Naive thymus-derived CD8-positive, alpha-beta T cell (primary cell): ENCODE measurements at places on chromosomes 11 and 22. TPM values are rescaled to one million over a fixed set of nuclear protein-coding genes. Genes with fewer than 3 reads are reported as not detected.

The SHISA8 gene
- polyA plus RNA-seq: not detected

DNA sequence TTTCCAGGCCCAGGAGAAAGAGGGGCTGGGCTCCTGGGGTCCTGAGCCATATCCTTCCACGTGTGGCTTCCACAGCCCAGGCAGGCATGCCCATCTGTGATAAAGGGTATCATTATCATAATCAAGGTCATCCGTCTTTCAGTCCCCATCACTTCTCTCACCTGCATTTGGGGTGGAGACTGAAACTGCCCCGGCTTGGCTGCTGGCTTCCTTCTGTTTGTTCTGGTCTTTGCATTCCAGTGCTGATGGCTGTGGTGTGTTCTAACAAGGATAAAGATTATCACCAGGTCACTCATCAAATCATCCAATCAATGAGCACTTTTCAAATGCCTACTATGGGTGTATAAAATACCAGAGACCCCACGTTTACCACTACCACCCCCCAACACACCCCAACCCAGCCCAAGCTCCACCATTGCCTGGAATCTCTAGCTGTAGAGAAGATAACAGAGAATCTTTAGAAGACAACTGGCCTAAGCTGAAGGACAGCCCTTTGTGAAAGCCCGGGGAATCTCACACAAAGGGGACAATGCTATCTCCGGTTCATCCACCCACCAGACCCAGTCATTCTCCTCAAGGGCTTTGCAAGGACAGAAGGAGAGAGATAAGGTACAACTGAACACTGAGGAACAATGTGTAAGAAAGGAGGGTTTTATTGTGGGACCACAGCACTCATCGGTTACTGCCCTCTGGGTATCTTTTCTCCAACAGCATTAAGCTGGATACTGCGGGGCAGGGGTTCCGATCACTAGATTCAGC is 54.9 kb downstream of the AHNAK start:
- H3K4me3 ChIP-seq: no peak overlapping the region
- no peaks in the 10 kb centered on the region for H3K36me3 ChIP-seq
- DNase-seq: no peak
- no peak overlapping the region for H3K27ac ChIP-seq
- H3K4me1 ChIP-seq: peaks cover 3% of the 10 kb centered on the region

The OR10D3 gene
- polyA plus RNA-seq: not detected

The ISX gene
- not detected for polyA plus RNA-seq

DNA sequence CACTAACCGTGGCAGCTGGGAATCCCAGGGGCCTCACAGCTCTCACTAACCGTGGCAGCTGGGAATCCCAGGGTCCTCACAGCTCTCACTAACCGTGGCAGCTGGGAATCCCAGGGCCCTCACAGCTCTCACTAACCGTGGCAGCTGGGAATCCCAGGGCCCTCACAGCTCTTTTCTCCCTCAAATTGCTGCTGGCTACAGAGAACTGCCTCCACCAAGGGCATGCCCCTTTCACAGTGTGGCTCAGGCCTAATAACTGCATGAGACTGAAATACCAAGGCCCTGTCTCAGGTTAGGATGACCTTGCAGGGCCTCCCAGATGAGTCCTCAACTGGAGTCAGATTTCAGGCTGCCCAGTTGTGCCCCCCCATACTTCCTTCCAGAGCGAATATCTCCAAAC is 35.1 kb upstream of the GGTLC2 start:
- no peak overlapping the region for H3K27ac ChIP-seq
- H3K4me3 ChIP-seq: no peak overlapping the region
- DNase-seq: no peak
- no peaks in the 10 kb centered on the region for H3K27me3 ChIP-seq

- no peak for DNase-seq
- H3K27me3 ChIP-seq: no peaks in the 10 kb centered on the region
- H3K27ac ChIP-seq: no peak overlapping the region
- H3K36me3 ChIP-seq: no peaks in the 10 kb centered on the region
- no peak overlapping the region for H3K4me3 ChIP-seq
Observed at GRCh38 chr11:90737444-90738050, 514.7 kb upstream of the CHORDC1 start.

GRCh38 chr11:32566517-32566916 is 17.1 kb upstream of the EIF3M start:
- peaks cover 4% of the 10 kb centered on the region for H3K27me3 ChIP-seq
- no peak overlapping the region for H3K4me3 ChIP-seq
- H3K27ac ChIP-seq: no peak overlapping the region
- H3K4me1 ChIP-seq: peaks cover 7% of the 10 kb centered on the region
- H3K36me3 ChIP-seq: no peaks in the 10 kb centered on the region

The C1QTNF4 gene
- not detected for polyA plus RNA-seq

The ACR gene
- polyA plus RNA-seq: not detected

DNA sequence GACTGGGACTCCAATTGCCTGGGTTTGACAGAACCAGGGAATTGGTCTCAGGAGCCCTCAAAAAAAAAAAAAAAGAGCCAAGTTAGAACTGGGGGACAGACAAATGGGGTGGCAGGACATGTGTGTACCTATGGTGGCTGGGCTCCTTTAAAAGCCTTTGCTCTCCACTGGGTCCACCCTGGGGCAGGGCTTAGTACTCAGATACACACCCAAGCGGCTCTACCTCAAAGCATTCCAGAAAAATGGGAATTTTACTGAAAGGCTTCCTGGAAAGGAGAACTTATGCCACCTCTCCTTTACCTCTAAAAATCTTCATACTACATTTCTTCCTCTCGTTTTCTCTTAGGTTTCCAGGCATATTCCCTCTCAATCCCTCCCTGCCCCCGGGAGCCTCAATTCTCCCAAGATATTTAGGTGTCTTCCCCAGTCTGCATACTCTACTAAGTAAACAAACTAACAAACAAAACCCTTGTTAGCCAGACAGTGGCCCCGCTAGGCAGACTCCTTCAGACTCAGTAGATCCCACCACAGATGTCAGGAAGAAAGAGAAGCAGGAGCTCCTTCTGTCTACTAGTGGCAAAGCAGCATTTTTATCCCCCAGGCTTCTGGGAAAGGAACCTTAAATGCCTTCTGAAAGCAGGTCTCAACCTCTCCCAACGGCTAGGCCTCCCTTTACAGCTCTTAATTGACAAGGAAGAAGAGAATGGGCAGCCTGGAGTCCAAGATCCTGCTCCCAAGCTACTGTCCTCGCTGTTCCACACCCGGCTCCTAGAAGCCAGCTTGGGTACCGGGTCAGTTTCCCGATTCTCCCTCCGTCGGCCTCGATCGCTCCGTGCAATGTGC is 653 bp downstream of the PCSK7 start:
- peak overlapping the region; percentile 98 for H3K4me3 ChIP-seq
- DNase-seq: no peak
- H3K27me3 ChIP-seq: no peaks in the 10 kb centered on the region
- H3K36me3 ChIP-seq: peaks cover 21% of the 10 kb centered on the region
- peaks cover 59% of the 10 kb centered on the region for H3K4me1 ChIP-seq

- H3K27ac ChIP-seq: no peak overlapping the region
- no peak overlapping the region for H3K4me3 ChIP-seq
- no peak for DNase-seq
- H3K4me1 ChIP-seq: peaks cover 4% of the 10 kb centered on the region
Observed at GRCh38 chr11:10715571-10715970, 22.0 kb upstream of the IRAG1 start.

DNA sequence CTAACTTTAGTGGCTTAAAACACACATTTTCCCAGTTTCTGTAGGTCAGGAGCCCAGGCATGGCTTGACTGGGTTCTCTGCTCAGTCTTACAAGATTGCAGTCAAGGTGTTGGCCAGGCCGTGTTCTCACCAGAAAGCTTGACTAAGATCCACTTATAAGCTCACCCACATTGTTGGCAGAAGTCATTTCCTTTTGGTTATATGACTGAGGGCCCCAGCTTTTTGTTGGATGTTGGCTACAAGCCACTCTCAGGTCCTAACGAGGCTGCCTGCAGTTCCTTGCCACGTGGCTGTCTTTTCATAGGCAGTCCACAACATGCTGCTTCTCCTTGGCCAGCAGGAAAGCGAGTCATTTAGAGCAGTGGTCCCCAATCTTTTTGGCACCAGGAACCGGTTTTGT is 79.3 kb upstream of the CRTAM start:
- no peak overlapping the region for H3K4me3 ChIP-seq
- peaks cover 6% of the 10 kb centered on the region for H3K36me3 ChIP-seq
- no peaks in the 10 kb centered on the region for H3K27me3 ChIP-seq
- no peak for DNase-seq
- no peak overlapping the region for H3K27ac ChIP-seq
- peaks cover 55% of the 10 kb centered on the region for H3K4me1 ChIP-seq

GRCh38 chr22:24871611-24872205 is 65.7 kb downstream of the SGSM1 start:
- no peak overlapping the region for H3K4me3 ChIP-seq
- no peak overlapping the region for H3K27ac ChIP-seq
- H3K27me3 ChIP-seq: no peaks in the 10 kb centered on the region
- no peak for DNase-seq
- peaks cover 5% of the 10 kb centered on the region for H3K36me3 ChIP-seq
- no peaks in the 10 kb centered on the region for H3K4me1 ChIP-seq
